Gastroesophageal sphincter (tissue), 4 donors: ENCODE measurements at places on chromosomes 1 and 21.
A peak's percentile ranks its signal among the peaks of the same experiment; 100 is the strongest.

- ATAC-seq, result no peak
These were observed 159.0 kb upstream of the ZNHIT6 start for GRCh38 chr1:85867189-85867588.

DNA sequence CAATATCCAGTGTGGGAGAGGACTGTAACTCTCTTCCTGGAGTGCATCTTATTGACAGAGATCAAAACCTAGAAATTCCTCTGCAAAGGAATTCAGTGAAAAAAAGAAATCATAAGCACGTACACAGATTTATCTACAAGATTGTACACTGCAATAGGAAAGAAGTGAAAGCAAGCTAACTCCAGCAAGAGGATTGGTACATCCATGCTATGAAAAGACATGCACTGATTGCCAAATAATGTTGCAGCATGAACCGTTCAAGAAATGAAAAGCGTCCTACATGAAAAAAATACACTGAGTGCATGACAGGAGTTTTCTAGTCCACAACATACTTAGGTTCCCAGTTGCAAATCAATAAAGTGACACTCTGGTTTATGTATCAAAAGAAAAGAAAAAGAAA, 1.9 kb upstream of the MGST3 start:
- ATAC-seq, result no peak

DNA sequence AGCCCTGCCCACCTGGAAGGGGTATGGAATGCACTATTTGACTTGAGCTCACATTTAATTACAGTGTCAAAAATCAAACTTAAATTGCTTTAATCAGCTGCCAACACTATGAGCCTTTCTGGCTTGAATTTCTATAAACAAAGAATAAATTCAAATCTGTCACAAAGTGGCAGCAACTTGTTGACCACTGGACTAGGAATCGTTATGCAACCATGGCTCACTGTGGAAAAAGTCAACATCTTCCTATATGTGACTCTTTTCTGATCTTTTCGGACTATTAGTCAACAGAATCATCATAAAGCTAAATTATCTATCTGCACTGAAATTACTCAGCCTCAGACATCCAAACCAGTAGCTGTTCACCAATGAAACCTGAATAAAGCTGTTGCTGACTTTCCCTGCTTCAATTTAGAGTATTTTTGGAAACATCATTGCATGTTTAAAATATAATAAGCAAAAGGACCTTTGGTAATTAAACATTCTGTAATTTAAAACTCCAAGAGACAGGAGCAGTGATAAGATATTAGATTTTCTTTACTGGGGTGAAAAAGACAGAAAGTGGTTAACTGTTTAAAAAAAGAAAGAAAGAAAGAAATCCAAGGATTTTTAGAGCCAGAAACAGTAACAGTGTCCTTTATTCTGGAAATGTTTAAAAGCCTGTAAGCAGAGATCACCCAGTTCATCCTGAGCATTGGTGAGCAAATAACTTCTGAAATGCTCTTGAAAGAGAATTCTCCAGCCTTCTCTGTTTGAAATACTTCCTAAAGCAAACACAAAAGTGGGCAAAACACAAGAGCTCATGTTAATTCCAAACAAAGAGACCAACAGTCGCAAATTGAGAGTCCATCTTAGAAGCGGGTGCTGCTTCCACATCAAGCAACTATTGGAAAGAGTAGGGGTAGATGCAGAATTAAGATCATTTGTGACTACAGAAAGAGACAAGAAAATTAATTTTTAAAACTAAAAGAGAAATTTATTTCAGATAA, 26.2 kb upstream of the ERG start:
- no peak for ATAC-seq

DNA sequence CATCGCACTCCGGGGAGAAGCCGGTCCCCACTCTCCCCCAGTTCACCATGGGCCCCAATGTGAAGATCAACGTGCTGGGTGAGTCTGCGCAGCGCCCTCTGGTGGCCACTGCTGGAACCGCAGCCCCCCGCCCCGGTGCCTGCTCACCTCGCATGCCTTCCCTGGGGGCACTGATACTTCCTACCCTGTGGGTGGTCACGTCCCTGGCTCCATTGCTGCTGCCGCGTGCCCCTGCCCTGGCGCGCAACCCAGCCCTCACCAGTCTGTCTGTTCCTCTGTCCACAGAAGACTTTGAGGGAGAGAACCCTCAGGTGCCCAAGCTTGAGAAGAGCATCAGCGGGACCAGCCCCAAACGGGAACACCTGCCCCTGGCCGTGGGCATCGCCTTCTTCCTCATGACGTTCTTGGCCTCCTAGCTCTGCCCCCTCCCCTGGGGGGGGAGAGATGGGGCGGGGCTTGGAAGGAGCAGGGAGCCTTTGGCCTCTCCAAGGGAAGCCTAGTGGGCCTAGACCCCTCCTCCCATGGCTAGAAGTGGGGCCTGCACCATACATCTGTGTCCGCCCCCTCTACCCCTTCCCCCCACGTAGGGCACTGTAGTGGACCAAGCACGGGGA, 7.6 kb downstream of the EFNA3 start:
- no peak for ATAC-seq

DNA sequence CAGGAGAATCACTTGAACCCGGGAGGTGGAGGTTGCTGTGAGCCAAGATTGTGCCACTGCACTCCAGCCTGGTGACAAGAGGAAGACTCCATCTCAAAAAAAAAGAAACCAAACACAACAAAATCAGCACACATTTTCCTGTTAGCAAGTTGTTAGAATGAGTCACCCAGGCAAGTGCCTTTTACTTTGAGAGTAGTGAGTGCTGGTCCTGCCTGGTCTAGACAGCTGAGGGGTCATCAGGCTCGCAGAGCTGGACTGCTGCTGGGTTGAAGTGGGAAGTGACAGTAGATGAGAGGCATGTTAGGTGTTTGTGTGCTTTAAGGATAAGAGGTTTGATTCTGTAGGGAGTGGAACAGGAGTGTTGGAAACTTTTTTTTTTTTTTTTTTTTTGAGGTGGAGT, 31.9 kb downstream of the GNPAT start:
- no peak for ATAC-seq

DNA sequence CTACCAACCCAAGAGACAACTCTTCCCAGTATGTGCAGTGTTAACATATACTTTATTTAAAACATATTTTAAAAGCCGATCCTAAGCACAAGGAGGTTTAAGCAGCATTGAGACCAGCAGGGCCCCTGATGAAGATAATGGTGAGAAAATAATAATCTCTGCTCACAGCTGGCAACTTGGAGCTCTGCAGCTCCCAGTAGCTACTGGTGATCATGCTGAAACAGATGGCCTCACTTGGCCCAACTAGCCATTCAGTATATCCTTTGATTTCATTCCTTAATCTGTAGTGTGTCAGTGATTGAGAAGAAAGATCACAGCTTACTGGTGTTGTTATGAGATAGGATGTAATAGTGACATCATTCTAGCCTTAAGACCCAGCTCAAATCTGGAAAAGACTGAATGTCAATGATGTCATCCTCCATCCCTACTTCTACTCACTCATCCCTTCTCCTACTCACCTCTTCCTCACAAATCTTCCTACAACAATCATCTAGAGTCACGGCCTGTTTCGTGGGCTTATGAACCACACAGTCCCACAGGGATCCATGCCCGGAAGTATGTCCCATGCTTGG, 817.9 kb downstream of the PLA2G4A start:
- no peak for ATAC-seq

GRCh38 chr1:24705260-24706073, 39.8 kb upstream of the CLIC4 start:
- ATAC-seq, result peak; percentile 93

GRCh38 chr1:20190256-20191160, 4.2 kb upstream of the PLA2G2C start:
- no peak for ATAC-seq
